Activated CD4-positive, alpha-beta T cell treated with anti-CD3 and anti-CD28 coated beads, Interleukin-2, Interleukin-4, amounts not matched to agents 100 ng/mL and 50 ng/mL, durations not matched to agents 16 hours and 8 hours (primary cell): ENCODE measurements at places on chromosomes 5 and 9.

DNA sequence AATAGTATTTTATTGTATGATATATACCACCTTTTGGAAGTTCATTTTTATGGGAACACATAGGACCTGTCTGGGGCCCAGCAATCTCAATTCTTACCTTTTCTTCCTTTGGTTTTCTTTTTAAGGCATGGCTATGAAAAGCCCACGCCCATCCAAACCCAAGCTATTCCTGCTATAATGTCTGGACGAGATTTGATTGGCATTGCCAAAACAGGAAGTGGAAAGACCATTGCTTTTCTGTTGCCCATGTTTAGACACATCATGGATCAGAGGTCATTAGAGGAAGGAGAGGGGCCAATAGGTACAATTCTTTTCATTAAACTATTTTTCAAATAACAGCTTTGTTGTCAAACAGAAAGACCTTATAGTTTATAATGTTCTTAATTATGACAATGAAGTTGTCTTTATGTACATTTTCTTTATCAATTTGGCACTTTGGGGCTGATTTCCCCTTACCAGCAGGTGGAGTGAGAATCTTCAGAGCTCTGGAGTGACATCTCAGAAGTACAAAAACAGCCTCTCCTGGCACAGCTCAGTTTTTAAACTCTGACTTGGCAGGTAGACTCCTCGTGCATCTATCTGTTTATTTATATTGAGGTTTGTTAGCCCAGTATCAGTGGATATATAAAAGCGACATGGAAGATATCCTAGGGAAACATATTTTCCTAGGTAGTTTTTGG is 25.8 kb downstream of the DDX46 start:
- no peak for DNase-seq

GRCh38 chr9:128182893-128183588 is 8.3 kb downstream of the CIZ1 start:
- no peak for DNase-seq

GRCh38 chr5:80092486-80093107 is 57.4 kb downstream of the THBS4 start:
- no peak for DNase-seq

DNA sequence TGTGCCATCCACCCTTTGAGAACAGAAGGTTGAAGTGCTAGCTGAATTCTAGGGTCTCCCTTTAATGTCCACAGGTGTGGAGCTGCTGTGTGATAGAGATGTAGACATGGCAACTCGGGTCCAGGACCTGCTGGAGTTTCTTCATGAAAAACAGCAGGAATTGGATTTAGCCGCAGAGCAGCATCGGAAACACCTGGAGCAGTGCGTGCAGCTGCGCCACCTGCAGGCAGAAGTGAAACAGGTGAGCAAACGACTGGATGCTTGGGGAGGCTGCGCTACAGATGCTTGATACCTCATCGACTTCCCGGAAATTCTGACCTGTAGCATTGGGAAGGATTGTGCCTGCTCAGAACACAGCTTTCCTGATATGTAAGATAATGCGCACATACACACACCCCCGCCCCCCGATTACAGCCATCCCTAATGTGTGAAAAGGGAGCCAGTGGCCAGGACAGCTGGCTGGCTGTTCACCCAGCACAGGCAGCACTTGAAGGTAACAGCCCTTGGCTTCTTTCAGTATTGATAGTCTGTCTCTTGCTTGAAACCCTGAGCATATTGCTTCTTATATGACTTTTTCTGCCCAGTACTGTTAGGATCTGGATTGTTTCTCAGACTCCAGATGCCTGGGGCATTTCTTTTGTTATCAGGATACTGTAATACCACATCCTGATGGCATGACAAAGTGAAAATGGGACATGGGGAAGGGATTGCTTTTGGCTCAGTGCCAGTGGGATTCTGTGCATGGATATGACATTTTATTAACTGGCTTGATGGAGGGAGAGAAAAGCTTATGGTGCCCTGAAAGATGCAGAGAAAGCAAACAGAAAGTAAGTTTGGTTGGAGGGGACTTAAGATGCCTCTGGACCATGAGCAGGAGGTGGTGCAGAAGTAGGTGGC is 216.8 kb upstream of the OTULINL start:
- DNase-seq = no peak

DNA sequence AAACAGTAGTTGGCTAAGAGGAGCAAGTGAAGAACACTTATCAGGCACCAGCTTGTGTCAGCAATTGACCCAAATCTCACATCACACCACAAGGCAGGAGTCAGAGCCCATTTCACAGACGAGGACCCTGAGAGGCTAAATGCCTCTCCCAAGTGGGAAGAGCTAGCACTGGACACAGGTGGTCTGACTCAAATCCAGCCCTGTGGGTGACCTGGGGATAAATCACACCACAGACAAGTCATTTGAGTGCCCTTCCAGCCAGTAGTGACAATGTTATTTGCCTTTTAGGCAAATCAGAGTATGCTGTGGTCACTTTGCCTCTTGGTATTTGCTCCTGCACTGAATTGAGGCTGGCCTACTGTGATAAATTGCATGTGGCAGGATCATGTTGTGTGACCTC is 138.7 kb downstream of the SYK start:
- no peak for DNase-seq

GRCh38 chr9:2697492-2697891 is 19.8 kb upstream of the KCNV2 start:
- no peak for DNase-seq

- no peak for DNase-seq
Observed at GRCh38 chr5:171493646-171494393, 74.4 kb downstream of the FGF18 start.

DNA sequence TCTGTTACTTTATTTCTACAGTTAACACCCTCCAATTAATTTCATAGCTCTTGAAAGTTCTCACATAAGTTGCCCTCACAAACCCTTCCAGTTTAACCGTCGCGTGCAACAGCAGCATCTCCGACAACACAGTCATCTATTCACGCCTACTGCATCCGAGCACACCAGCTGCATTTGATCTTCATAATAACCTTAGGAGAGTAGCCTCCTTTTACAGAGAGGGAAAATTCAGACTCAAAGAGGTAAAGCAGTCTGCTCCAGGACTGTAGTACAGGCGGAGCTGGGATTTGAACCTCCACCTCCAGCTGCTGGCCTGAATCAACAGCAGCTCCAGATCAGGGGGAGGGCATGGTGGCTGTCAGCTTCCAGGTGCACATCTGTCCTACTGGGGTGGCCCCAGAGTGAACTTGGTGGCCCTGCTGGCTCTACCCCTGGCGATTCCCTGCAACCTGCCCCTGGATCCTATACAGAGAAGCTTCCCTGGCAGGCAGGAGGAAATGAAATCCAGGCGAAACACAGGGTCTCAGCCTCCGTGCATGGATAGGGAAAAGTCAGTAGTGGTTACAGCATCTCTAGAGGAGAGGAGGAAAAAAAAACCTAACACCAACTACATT is 71.6 kb upstream of the UNC5A start:
- DNase-seq = no peak

DNA sequence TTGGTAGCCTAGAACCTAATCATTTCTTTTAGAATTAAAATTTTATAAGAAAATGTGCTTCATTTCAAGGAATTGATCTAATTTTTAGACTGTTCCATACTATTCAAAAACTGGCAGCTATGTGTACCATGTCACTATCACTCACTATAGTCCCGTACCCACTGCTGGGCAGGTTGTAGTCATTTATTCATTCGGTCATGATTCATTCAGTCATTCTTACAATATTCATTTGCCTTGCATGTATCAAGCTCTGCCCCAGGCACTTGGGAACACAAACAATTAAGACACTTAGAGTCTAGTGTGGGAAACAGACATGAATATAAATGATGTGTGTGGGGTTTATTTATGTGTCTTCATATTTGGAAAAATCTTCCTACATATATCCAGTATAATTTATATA is 26.4 kb downstream of the TDRD7 start:
- DNase-seq = no peak

DNA sequence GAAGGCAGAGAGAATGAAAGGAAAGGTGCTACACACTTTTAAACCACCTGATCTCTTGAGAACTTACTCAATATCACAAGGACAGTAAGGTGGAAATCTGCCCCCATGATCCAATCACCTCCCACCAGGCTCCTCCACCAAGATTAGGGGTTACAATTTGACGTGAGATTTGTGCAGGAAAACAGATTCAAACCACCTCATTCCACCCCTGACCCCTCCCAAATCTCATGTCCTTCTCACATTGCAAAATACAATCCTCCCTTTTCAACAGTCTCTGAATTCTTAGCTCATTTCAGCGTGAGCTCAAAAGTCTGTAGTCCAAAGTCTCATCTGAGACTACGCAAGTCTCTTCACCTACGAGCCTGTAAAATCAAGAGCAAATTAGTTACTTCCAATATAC is 768.3 kb upstream of the COX7C start:
- no peak for DNase-seq

DNA sequence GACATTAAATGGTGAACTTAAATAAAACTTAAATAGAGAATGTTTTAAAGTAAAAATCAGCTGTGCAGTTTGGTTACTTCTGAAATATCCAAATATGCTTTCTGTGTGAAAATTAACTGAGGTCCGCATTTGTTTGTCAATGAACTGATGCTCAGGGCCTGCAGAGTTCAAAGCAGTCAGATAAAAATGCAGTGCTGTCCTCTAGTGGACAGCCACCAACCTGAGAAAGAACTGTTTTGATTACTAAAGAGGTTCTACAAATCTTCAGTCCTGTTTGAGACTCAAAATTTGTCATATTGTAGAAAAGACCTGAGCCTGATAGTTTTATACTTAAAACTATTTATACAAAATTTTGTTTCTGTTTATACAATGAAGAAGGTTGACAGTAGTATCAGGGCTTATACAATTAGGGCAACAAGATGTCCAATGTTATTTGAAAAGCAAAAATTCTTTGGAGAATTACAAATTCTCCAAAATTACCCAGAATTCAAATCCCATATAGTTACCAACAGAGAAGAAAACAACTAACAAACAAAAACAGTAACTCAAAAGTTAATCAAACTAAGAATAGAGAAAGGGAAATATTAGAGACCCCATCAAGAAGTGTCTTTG is 232.3 kb upstream of the TBCA start:
- peak; percentile 10 for DNase-seq

- DNase-seq = no peak
Observed at GRCh38 chr5:10333154-10334006, 20.1 kb upstream of the MARCHF6 start.

DNA sequence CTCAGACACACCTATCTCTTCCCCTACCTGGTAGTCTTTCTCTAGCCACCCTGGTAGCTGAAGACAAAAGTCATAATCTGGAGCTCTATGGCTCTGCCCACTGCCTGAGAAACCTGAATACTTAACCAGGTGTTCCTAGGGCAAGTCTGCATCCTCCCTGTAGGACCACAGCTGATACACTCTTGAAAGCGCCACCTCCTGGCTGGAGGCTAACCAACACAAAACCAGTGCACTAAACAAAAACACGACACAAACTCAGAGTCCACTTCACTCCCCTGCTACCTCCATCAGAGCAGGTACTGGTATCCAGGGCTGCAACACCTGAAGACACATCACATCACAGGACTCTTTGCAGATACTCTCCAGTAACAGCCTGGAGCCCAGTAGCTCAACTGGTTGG is 84.6 kb upstream of the ANXA1 start:
- DNase-seq = no peak

DNA sequence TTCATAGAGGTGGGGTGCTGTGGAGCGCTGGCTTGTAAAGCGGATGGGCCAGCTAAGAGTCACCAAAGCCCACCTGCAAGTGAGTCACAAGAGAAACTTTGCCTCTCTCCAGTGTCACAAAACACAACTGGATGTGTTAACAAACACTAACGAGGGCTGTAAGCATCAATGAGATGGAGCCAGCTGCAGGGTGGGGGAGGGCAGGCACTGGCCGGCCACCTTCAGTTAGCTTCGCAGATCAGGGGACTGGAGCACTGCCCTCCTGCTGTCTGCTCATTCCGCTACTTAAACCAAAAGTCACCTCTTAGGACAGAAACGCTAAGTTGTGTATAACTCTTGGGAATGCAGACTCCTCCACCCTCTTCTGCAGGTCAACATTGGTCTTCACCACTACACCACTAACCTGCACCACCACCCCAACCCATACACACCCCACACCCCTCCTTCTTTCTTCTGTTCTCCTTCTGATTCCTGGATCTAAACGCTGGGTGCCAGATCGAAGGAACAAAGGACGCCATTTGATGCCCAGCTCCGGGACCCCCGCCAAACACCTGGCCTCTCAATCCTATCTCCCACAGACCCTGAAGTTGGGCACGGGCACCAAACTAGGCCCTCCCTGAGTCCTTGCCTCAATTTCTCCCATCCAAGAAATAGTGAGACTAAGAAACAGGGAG is 2.1 kb downstream of the ARSI start:
- no peak for DNase-seq

DNA sequence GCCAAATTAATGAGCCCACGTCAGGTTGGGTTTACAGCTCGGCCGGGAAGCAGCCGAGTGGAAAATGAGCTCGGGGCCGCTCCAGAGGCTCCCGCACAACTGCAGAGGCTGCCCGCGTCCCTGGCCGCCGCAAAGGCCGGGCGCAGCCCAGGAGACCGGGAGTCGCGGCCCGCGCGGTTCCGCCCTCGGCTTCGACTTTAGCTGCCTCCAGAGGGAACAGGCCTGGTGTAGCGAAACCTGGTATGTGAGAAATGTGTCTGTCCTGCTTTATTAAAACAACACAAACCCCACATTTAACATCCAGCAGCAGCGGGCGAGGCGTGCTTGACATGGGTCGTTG is 66.2 kb downstream of the FOXD1 start:
- no peak for DNase-seq

DNA sequence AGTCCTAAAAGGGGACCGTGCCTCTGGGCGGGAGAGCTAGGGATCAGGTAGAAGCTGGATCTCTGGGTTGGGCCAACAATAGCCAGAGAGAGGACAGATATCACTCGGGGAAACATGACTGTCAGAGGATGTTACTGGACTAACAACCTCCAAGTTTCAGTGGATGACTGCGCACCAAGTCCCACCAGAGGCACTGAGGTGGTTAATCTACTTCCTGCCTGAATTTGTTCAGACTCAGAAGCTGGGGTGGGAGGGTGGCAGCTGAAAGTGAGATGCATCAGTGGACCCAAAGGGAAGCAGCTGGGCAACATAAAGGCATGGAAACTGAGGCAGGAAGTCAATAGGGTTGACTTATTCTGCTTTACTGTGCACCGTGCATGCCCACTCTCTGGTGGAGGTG is 130.1 kb upstream of the SLC44A1 start:
- no peak for DNase-seq

DNA sequence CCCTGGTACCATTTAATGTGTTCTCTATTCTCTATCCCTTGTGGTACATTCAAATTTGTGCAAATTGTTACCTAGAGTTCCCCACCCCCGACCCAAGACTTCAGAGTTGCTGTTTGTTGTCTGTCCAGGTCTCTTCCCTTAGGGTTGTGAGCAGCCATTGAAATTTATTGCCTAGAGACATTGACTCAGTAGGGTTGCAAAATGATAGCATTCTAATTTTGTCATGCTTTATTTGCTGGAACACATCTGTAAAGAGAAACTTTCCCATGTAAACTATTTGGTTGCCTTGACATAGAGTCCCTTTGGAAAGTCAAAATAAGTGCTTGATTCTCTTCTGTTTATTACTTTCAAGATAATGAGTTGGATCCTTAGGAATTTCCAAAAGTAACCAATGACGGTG is 91.7 kb upstream of the KLF9 start:
- DNase-seq = no peak
